RWPE2 (cell line): ENCODE measurements at places on chromosomes 5 and 9.

DNA sequence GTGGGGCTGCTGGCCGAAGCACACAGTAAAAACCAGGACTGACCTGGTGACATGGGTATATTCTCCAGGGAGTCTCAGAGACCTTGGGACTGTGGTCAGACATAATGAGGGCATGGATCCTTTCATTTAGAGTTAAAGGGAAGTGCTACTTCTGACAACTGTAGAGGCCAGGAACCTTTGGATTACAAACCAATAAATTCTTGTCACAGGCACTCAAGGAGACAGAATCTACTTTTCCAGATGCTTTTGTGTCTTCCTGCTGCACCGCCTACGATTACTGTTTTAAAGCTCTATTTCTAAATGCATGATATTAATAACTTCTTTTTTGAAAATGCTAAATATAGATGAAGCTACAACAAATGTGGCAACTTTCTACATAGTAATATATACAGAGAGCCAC, 106.5 kb upstream of the LPAR1 start:
- no peak for DNase-seq

- no peak for DNase-seq
Observed at GRCh38 chr9:18060269-18060934, 413.6 kb upstream of the ADAMTSL1 start.

GRCh38 chr5:60888359-60889061, 44.4 kb upstream of the ELOVL7 start:
- no peak for DNase-seq

- no peak for DNase-seq
Observed at GRCh38 chr9:114221706-114222465, 66.5 kb downstream of the COL27A1 start.

- no peak for DNase-seq
Observed at GRCh38 chr9:132184124-132184523, 22.3 kb downstream of the NTNG2 start.

DNA sequence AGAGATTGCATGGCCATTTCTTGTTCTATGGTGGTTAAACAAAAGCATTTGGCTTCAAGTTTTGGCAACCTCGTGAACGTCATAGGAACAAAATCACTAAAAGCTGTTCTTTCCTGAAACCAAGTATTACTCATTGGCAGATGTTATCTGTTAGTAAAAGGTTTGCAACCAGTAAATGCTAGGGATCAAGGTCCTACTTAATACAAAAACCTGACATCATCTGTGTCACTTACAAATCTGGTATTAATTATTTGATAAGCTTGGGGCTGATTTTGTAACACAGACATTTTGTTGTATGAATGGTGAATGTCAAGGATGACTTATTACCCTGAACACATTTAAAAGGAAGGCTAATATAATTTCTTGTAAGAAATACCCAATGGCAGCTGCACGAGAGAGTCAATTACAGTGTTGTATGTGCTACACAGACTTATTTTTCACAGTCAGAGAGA, 486.4 kb upstream of the ZNF608 start:
- no peak for DNase-seq

DNA sequence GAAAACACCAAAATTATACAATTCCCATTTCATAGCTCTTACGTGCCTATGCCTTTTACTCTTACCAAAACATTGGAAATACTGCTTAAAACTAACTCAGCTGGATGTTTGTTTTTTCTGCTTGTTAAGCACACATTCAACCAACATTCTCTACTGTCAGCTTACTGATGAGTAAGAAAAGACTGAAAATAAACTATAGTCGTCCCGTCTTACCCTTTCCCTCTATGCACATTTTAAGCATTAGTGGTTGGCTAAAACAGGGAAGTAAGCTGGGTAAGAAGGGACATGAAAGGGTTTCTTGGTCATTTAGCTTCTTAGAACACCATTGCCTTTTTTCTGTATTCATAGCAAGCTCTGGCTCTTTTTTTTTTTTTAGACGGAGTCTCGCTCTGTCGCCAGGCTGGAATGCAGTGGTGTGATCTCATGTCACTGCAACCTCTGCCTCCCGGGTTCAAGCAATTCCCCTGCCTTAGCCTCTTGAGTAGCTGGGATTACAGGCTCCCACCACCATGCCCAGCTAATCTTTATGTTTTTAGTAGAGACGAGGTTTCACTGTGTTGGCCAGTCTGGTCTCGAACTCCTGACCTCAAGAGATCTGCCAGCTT, 232.1 kb upstream of the PCSK5 start:
- no peak for DNase-seq

GRCh38 chr9:92342825-92343488, 17.2 kb downstream of the CENPP start:
- no peak for DNase-seq

DNA sequence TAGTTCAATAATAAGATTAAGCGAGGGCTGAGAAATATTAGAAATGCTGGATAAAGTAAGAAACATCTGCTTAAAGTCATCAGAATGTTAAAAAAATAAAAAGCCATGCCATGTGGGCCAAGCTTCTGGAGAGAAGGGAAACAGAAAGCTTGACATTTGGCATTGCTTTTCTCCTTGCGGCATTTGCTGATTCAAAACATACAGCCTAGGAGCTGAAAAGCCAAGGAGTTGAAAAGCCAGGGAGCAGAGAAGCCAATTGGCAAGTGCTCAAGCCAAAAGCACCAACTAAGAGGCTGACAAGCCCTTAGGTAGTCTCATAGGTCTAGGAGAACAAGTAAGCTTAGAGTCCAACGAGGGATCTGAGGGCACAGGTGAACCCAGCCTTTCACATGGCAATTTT, 754.3 kb downstream of the TLE4 start:
- DNase-seq, result no peak

DNA sequence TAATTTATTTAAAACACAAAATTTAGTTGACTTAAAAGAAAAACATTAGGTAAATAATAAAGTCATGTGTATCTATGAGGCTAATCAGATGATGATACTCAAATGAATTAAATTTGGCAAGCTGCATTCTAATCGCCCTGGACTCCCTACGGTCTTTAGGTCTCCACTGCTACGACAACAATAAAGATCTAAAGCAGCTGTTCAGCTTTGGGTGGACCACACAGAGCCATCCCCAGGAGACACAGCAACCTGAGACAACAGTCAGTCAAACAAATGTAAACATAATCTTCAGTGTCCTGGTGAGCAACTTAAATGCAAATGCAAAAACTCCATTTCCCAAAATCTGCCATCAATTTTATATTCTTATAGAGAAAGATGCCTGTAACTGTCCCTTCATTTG, 65.5 kb downstream of the MCTP1 start:
- DNase-seq, result no peak

DNA sequence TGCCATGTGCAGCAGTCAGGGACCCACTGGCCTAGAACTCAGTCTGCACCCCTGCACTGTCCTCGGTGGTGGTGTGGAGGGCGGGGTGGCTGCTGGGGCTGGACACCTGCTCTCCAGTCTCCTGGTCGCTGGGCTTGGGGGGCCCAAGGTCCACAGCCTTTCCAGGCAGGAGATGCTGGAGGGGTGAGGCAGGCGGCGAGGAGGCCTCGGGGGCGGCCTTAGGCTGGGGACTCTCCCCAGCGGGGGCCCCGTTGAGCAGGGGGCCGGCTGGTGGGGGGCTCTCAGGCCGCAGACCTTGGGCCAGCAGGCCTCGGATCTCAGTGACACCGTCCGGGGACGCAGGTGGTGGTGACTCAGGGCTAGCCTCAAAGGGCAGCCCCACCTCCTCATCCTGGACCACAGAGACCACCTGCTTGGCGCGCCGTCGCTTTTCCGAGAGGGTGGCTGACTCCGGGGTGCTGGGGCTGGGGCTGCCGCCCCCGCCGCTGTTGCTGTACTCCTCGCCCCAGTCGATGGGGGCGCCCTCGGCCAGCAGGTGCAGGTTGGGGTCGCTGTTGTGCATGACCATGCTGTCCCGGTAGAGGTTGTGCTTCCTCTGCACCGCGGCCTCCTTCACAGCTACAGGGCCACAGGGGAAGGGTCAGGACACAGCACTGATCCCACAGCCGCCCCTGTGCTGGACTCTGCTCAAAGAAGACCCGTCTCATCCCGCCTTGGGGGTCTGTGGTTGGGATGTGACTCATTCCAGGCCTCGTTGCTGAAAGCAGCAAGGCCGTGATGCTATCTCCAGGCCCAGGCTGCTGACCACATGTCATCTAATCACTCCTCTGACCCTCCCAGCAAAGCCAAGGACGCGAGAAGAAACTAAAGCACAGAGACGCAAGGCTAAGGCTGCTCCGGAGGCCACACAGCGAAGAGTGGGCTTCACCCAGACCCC, 55.8 kb downstream of the LRSAM1 start:
- no peak for DNase-seq

DNA sequence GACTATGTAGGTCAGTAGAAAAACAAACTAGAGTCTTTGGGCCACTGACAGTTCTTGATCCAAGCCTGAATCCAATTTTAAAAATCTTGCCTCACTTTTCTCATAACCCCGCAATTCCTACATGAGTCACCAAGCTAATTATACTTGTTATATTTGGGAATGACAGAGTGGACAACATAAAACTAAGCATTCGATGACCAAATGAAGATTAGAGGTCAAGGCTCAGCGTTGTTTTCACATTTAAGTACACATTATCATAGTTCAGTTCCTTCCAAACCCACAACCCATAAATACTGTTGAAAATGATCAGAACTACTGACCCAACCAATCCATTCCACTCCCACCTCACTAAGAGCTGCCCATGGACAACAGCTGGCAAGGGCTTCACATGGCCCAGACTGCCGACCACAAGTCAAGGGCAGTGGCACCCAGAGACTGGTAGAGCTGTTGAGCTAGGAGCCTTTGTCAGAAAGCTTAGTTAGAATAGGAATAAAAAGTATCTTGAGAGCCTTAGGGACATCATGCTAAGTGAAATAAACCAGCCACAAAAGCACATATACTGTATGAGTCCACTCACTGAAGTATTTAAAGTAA, 64.2 kb downstream of the MYO10 start:
- DNase-seq, result no peak

DNA sequence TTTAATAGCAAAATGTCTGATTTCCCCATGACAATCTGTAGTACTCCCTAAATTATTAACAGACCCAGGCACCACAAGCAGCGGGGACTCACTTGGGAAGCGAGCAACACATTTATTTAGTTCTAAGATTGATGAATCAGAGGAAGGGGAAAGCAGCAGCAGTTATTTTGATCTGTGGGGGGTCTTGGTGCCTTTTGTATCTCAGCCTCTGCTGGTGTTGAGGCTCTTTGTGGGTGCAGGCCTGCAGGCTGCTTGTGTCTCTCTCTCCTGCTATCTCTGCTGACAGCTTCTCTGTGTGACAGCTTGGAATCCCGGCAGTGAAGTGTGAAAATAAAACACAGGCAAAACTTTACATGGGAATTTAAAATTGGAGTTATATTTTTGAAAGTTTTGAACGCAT, 878.2 kb upstream of the DMAC1 start:
- DNase-seq, result no peak

- peak; percentile 59 for DNase-seq
Observed at GRCh38 chr9:13278368-13279246, 885 bp downstream of the MPDZ start.

- DNase-seq, result no peak
Observed at GRCh38 chr9:136590821-136591752, 45.2 kb upstream of the NOTCH1 start.

- no peak for DNase-seq
Observed at GRCh38 chr5:89570557-89570956, 687.6 kb upstream of the MEF2C start.

- DNase-seq, result no peak
Observed at GRCh38 chr5:4802044-4802443, 338.1 kb upstream of the ADAMTS16 start.

- DNase-seq, result no peak
Observed at GRCh38 chr5:71907001-71907588, 188.0 kb downstream of the CARTPT start.

DNA sequence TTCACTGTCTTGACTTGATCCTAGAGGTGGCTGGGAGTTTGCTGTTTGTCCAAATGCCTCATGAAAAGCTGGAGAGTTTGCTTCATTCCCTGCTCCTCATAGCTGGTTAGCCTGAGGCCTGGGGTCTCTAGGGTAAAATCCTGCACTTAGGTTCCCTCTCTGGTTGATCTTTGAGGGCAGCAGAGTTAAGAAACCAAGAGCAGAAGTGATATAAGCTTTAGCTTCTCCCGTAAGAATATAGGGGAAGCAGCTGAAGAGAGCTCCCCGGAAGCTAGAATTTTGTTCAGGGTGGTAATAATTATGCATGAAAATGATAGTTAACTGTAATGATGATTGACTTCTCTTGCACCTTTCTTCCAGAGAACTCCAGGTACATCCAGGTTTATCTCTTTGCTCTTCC, 1.4 kb downstream of the FAM53C start:
- DNase-seq, result no peak

GRCh38 chr5:126931963-126932660, 98.2 kb downstream of the MARCHF3 start:
- no peak for DNase-seq

DNA sequence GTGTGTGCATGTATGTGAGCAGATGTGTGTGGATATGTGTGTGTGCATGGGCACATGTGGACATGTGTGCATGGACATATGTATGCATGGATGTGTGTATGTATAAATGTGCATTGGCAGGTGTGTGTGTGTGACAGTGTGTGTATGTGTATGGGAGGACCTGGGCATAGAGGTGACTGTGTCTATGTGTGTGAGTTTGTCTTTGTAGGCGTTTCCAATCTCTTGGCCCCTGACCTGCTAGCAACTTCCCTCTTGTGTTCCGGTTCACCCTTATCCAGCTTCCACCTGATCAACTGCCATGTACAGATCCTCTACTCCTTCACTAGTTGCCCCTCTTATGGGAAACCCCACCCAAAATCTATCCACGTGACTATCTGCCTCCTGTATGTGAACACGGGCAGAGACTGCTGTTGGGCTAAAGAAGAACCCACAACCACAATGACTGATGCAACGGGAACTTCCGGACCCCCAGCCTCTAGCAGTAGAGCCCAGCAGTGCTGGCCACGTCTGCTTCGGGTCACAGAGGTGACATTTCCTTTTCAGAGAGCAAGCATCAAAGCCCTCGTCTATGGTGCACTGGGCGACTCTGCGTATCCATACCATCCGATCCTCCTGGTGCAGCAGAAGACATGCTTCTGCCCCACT, 24.9 kb upstream of the GADD45G start:
- no peak for DNase-seq

DNA sequence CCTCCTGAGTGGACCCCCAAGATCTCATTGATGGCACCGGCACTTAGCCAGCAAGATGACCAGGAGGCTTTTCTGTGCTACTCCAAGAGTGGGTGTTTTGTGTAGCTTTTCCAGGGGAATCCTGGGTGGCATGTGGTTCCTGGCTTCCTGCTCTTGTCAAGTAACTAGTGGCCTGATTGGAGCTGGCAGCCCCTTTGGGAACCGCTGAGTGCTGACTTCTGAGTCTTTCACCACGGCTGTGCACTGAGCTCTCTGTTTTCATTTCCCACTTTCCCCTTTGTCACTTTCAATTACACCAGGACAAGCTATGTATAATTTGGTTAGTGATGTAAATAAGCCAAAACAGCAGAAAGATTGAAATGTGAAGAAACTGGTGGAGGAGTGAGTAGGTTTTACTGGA, 255.4 kb downstream of the GOLPH3 start:
- no peak for DNase-seq
